NCI-H1092 treated with DMSO at 0.1 percent for 48 hours (cell line): ENCODE measurements at places on chromosomes 1 and 21.

GRCh38 chr1:34930702-34931071 lies 1.2 kb upstream of the DLGAP3 start:
- no peak for DNase-seq

- DNase-seq, result no peak
Measured at GRCh38 chr1:239814306-239814881, 277.3 kb upstream of the FMN2 start.

GRCh38 chr1:246066573-246066972 lies 440.5 kb downstream of the SMYD3 start:
- DNase-seq, result no peak

DNA sequence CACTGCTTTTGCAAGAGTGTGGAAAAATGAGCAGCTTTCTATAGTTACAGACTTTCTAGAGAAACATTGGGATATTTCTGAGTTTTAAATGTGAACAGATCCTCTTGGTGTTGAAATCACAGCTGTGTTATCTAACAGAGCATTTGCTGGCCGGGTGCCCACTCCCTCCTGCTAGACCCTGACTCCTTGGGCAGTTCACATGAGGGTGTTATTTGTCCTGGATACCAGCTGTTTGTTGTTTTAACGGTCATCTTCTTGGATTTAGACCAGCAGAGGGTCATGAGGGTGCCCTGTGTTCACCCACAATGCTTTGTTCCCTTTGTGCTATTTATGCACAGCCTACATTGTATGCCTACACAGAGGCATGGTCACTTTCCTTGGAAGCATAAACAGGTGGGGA lies 67.1 kb downstream of the CENPF start:
- no peak for DNase-seq

- no peak for DNase-seq
Measured at GRCh38 chr1:66571789-66572188, 37.8 kb downstream of the SGIP1 start.

DNA sequence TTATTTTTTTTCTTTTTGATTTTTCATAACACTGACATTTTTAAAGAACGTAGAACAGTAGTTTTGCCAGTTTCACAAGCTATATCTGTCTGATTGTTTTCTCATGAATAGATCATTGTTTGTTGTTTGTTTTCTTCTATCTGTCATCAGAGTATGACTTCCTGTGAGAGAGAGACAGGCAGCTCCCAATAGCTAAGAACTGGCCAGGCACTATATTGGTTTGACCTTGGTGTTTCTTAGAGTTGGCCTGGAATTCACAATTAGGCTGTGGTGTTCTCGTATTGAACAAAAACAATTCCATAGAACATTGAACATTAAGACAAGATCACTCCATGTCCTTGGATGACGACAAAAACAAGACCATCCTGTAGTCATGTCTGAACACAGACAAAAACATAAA lies 43.4 kb downstream of the RPS6KC1 start:
- no peak for DNase-seq

- DNase-seq, result no peak
Measured at GRCh38 chr1:188386666-188387065, 1557.9 kb downstream of the PLA2G4A start.

DNA sequence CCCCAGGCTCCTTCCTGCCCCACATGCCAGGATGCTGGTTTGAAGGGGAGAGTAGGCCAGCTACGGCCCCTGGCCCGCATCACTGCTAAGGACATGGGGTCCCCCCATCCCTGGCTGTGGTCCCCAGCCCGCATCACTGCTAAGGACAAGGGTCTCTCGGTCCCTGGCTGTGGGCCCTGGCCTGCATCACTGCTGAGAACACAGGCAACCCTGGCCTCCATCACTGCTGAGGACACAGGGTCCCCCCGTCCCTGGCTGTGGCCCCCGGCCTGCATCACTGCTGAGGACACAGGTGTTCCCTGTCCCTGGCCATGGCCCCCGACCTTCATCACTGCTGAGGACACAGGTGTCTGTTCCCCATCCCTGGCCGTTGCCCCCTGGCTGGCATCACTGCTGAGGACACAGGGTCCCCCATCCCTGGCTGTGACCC lies 448 bp upstream of the OBSCN start:
- DNase-seq, result no peak

DNA sequence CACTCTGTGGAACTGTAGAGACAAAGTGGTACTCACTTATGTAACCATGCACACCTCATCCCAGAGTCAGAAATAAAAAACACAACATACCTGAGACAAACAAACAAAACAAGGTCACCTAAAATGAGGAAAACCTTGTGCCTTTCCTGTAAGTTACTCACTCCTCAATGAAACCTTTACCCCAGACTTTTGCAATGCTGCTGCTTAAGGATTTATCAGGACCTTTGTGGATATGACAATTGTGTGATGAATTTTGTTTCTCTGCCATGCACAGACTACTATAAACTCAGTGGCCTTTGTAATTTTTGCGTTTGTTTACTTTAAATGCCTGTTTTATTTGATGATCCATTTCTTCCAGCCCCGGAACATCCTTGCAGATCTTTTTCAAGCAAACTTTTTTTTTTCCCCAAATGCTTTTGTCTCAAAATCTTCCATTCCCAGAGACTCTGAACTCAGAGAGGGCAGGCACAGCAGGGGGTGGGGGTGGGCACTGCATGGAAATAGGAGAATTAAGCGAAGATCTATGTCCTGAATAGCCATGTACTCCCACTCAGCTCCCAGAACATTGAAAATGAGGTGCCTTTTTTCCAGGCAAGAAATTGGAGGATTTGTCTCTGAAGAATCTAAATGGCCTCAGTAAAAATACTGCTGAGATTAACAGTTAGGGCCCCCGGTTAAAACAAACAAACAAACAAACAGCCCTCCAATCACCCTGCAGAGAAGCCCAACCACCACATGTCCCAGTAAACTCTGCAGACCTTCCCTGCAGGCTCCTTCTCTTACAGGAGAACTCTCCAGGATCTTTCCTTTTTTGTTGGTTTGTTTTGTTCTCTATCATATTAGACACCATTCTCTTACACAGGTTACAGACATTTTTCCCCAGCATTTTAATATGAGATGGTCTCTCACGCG lies 22.6 kb upstream of the SIM2 start:
- DNase-seq, result no peak
